ENCODE measurements at places on chromosomes 3 and 15.

DNA sequence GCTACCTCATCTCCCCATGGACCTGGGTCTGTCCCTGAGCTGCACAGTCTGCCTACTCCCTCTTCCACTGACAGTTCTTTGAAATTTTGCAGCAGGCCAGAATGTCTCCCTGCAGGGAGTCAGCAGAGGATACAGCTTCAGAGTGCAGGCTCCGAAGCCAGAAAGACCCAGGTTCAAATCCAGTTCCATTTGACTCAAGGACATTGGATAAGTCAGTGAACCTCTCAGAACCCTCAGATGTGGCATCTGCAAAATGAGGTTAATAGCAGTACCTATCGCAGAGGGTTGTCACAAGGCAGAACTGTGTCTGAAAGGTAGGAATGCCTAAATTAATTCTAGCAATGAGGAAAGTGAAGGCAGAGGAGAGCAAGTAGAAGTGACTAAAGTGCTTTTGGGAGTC is 244.4 kb upstream of the TRIM42 start:
- DNase-seq: no peak

- no peak for DNase-seq
These were observed 106.9 kb upstream of the CD96 start for GRCh38 chr3:111434941-111435622.

DNA sequence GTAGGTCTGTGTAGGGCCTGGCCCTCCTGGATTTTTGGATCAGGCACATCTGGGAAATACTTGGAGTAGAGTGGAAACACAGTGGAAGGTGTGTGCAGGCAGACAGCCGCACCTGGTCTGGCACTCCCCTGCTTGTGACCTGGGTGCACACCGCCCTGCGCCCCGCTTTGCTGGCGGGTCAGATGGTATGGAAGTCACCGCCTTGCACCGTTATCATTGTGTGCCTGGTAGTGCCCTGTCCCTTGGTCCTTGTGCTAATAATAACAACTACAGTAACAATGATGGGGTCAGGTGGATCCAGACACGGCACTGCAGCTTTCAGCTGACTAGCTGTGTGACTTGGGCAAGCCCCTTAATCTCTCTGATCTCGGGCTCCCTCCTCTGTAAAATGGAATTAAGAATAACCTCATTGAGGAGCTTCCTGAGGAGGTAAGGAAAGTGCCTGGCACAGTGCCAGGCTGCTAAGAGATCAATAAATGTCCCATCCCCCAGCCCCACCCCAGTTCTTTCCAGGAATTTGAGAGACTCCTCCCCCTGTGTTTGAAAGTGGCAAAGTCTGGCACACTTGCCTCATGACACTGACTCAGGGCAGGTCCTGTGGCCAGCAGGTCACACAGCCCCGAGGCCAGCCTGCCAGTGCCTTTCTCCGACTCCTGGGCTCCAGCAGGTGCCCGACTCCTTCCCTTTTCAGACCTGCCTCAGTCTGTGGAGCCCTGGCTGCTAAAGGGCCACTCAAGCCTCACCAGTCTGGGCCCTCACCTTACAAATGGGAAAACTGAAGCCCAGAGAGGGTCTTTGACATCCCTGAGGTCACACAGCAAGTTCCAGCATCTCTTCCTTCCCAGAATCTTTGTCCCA is 9.8 kb downstream of the ISG20 start:
- DNase-seq: peak; percentile 59

DNA sequence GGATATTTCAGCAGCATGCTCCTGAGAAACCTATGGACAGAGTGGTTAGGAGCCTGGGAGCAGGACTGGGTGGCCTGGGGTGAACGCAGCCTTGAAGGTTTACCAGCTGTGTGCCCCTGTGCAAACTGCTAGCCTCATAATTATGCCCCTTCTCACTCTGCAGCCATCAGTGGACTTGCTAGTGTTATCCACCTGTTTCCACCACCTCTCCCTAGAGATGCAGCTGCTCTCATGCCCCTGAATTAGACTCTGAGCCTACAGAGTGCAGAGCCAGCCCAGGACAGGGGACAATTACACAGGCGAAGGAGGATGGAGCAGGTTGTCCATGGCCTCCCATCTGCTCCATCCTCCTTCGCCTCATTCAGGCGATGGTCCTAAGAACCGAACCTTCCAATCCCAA is 175.9 kb downstream of the ATP10A start:
- DNase-seq: no peak

- DNase-seq: no peak
These were observed 81.1 kb downstream of the SOX14 start for GRCh38 chr3:137845194-137845593.

DNA sequence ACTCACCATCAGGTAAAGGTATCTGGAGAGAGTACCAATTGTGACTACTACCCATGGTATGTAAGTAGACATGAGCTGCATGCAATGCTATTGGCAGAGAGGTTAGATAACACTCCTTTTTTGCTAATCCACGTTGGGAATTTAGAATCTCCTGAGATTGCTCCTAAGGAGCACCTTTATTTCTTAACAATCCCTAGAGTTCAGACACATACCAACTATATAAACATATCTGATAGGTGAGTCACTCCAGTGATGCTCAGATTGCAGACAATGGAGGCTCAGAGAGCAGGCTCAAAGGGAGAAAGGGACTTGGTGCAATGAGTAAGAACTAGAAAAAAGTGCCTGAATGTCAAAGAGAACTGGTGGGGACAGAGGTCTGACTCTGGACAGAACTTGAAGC is 47.0 kb upstream of the LRRFIP2 start:
- peak; percentile 78 for DNase-seq

GRCh38 chr3:24400015-24400414 is 94.6 kb downstream of the THRB start:
- DNase-seq: no peak

DNA sequence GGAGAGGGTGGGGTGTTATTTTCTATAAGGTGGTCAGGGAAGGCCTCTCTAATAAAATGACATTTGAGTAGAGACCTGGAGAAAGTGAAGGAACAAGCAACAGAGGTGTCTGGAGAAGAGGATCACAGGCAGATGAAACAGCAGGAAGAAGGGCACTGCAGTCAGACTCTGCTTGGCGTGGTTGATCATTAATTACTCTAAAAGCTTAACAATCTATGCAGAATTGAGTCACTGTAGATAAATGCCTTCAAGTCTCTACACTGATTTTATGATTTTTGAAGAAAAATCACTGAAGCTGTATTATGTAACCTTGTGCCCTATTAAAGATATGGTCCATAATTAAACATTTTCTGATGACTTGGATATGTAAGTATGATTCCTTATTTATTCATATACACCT is 114.2 kb downstream of the TNIK start:
- no peak for DNase-seq

DNA sequence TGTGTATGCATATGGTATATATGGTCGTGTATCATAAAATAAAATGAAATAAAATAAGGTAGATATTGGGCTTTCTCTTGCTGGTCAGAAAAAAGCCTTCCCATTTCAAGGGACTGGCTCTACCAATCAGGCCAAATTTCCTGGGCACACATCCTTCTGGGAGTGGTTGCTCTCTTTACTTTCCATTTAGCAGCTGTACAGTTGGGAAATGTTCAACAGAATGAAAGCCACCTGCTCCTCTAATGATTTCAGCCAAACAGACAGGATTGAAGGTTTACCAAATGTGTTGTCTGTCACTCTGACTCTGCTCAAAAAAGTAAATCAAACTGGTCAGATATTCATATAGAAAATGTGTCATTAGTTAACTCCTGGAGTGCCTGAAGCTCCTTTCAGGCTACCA is 380.4 kb downstream of the ROBO2 start:
- no peak for DNase-seq

DNA sequence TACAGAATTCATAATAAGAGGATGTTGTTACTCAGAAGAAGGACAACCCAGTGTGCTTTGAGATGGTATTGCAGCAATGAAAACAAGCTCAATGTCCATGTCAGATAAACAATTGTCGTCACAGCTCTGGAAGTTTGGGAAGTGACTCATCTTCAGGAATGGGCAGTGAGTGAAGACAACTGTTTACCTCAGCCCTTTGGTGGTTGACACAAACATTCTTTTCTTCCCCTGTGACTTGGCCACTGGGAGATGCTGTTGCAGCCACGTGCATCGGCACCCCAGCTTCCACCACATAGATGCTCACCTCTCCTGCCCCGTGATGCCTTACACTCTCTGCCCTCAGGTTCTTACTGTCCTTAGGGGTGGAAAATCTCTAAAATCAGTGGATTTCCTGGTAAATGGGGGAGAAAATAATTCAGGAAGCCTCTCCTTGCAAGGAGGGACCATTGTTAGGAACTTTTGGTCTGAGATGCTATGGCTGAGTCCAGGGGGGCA is 114.1 kb upstream of the GALNT15 start:
- DNase-seq: peak; percentile 100

GRCh38 chr3:134295930-134296329 is 45.3 kb upstream of the RYK start:
- DNase-seq: no peak

DNA sequence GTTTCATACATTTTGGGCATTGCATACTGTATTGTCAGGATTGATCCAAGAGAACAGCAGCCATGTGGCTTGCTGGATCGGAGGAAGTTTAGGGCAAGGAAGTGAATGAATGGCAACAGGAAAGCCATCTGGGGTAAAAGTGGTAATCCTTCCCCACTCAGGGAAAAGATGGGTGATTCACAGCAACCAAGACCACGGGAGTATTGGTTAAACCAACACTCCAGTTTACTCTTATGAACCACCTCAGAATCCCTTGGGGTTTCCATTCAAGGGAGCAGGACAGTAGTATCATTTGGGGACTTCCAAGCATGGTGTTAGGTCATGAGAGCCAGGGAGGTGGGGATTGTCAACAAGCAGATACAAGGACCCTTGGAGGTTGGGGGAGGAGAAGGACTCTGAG is 25.2 kb upstream of the ZBTB38 start:
- no peak for DNase-seq

DNA sequence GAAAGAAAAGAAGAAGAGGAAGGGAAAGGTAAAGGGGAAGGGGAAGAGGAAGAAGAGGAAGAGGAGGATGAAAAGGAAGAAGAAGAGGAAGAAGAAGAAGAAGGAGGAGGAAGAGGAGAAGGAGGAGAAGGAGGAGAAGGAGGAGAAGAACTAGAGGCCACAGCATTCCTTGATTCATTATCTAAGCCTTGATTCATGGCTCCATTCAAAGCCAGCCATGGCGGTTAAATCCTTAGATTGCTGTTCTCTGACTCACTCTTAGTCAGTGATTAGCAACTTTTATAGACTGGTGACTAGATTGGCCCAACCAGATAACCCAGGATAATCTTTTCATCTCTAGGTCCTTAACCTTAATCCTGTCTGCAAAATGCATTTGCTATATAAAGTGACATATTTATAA is 47.6 kb downstream of the OSTN start:
- peak; percentile 80 for DNase-seq
